T1000 (cell line): ENCODE measurements at places on chromosomes 6 and 20.

DNA sequence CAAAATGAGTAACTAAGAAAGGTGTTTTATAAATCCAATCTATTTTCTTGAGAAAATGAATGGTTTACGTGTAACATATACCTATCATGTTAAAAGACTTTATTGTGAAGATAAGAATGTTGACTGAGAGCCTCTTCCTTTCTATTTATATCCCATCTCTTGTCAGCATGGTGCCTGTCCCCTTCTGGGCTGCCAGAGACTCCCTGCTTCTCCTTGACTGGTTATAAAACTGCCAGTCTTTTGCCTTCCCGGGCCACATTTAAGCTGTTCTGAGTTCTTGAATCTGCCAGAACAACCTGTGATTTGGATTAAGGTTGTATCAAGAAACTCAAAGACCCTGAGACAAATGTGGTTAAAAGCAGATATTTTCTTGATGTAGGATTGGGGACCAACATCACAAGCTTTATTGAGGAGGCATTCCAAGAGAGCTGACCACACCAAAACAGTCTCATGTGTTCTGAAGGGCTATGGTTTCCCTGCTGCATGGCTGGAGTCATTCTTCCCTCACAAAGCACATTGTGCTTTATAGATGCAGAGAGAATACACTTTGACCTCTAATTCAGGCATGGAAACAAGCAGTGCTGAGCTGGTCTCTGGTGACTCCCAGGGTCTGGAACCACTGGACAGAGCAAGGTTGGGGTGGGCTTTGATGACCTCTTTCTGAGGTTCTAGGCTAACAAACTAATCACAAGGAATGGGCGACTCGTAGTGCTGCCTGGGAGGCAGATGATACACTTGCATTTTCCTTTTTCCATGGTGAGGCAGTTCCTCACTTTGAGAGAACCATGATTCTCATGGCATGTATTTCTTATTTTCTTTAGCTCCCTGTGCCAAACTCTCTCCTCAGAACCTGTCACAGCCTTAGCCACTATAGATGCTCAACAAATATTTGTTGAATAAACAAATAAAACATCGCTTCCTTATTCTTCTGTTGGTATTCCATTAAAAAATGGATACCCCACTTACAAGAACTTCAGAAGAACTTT is 205.0 kb upstream of the PREP start:
- no peak for DNase-seq

- peak; percentile 32 for DNase-seq
These were observed 46.6 kb downstream of the TPBG start for GRCh38 chr6:82410151-82410648.

DNA sequence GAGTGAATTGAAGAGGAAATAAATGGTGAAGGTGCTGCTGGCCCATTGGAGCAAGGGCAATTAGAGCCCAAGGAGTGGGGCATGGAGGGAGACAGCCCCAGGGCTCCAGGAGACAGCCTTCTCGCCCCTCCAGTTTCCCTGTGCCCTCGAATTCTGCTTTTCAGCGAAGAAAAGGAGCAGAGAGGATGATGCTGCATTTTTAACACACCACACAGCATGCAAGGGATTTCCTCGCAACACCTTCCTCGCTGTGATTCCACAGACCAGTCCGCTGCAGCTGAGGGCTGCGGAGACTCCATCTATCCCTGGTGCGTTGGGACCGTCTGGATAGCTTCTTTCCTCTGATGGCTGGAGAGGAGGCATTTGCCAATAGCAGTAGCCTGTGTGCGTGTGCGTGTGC is 41.7 kb downstream of the PTCHD4 start:
- no peak for DNase-seq

- no peak for DNase-seq
These were observed 287.7 kb upstream of the STXBP5 start for GRCh38 chr6:146916435-146917025.

DNA sequence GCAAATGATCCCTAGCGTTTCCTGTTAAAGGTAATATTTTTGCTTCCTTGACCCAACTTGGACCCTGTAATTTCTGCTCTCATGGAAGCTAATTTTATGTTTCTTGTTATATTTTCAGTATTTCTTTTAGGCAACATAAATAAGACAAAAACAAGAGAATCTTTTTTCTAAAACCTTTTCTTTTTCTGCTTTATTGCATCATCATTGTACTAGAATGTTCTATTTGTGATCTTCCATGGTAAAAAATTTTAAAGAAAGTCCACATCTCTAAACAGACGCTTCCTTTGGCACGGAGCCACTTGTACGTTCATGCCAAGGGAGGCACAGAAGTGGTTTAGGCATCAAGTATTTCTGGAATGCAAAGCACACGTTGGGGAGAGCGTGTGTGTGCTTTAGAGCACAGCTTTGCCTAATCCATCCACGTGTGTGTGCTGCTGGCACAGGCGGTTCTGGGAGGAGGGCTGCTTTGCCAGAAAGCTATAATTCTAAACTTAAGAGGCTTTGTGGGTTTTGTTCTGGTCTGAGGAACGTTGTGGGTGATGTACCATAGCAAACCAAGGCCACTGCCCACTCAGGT is 98.3 kb downstream of the SASH1 start:
- DNase-seq, result peak; percentile 64

DNA sequence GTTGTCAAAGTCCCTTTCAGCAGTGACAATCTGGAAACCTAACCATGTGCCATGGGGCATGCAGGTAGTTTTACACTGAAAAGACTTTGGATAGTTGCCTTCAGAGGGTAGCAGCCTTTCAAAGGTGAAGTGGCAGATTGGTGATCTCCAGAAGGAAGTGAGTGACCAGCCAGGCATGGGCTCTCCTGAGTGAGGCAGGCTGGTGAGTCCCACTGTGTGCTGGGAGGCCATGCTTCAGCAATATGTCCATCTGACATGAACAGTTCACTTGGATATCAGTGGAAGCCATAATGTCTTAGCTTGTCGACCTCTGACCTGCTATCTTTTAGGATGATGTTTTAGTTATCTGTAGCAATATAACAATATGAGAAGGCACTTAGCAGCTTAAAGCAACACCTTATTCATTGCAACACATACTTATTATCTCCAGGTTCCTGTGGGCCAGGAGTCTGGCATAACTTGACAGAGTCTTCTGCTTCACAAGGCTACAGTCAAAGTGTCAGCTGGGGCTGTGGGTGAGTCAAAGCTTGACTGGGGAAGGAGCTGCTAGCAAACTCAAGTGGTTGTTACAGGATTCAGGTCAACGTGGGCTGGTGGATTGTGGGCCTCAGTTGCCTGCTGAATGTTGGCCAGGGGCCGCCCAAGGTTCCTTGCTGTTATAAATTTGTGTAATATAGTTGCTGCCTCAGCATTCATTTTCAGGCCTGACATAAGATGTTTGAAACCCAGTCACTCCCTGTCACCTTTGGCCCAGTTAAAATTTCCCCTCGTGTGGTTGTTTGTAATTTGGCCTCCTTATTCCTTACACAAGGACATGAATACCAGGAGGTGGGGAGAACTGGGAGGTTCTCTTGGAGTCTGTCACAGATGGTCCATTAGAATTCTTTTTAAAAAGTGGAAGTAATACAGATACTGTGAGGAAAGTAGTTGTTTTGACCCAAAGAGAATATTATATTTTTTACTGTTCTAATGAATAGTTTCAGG is 100.2 kb downstream of the UST start:
- no peak for DNase-seq

GRCh38 chr6:133917781-133918180 is 28.9 kb downstream of the TCF21 start:
- DNase-seq, result no peak

GRCh38 chr6:149852881-149853280 is 11.3 kb downstream of the LRP11 start:
- DNase-seq, result no peak

GRCh38 chr20:1776681-1777475 is 118.3 kb upstream of the SIRPA start:
- DNase-seq, result peak; percentile 82

DNA sequence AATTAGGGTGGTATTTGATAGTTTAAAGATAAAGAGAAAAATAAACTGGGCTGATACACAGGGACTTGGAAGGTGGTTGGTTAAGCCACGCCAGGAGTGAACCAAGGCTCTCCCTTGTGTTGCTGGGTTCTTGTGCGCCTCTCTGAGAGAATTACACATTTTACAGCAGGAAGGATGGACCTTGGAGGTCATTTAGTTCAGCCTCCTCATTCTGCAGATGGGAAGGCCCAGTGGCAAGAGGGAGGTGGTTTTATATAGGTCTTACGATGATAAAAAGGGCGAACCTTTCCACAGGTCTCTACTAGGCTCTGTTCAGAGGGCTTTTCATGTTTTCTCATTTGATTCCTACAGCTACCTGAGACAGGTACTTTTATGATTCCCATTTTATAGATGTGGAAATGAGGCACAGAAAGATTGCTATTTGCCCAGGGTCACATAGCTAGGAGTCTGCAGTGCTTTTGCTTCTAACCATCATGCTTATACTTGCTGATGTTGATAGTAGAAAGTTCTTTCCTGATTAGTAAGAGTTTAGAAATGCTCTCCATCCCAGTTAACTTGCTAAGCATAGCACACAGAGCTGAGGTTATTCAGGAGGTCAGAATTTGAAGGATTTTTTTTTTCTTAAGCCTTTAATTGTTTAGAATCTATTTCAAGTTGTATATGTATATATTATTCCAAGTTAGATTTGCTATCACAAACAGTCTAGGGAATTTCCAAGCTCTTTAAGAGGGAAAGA is 12.8 kb downstream of the HIVEP1 start:
- DNase-seq, result no peak

- no peak for DNase-seq
These were observed 41.2 kb upstream of the DST start for GRCh38 chr6:56683882-56684281.

DNA sequence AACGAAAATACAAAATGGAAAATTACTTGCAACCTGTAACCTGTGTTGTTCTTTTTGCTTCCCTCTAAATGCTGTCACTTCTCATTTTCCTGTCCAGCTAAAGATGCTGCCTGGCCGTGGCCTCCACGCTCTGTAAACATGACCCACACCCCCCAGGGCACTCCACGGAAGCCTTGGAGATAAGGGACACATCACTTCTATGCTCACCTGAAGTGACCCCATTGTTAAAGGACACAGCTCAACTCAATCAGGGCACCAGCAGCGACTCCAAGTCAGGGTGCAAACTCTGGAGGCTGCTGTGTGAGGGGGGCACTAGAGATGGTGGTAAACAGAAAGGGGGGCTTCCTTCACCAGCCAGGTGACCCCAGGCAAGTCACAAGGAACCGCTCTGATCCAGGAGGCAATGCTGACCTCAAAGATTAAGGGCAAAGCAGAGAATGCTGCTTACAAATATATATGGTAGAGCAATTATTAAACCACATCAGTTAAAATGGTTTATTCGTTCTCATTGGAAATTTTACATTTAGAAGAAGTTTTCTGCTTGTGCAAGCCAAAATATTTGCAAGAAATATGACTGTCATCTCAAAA is 13.2 kb downstream of the DIDO1 start:
- DNase-seq, result no peak

GRCh38 chr20:59705651-59706399 is 101.5 kb downstream of the PHACTR3 start:
- DNase-seq, result no peak

DNA sequence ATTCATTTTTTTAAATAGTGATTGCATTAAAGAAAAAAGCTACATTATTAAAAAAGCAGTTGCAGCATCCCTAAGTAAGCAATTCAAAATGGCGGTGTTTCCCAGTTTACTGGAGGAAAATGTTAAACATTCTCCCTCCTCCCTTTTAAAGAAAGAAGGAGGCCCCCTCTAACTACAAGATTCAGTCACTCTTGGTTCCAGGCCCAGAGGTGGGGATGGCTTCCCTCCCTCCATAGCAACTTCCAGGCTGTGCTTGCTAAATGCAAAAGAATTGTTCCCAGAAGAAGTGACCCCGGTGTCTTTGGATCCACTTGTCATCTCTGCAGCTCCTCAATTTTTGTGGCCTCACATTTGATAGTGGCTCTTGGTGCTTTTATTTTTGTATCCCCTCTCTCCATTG is 165.9 kb downstream of the SOBP start:
- DNase-seq, result no peak

DNA sequence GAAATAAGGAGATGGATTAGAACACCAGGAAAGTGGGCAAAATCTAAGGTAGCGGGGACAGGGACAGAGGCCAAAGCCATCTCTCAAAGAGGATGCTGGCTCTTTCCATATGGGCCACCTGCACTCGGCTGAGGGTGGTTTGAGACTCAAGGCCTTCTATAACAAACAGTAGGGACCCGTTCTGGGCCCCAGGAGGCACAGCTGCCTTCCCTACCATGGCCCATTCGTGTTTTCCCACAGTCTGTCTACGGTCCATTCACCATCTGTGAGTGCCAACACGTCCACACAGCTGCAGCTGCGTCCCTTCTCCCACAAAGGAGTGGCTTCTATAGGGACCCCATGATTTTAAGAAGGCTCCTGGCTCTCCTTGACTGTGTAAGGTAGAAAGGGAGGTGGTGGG is 871 bp downstream of the BANF2 start:
- DNase-seq, result no peak

DNA sequence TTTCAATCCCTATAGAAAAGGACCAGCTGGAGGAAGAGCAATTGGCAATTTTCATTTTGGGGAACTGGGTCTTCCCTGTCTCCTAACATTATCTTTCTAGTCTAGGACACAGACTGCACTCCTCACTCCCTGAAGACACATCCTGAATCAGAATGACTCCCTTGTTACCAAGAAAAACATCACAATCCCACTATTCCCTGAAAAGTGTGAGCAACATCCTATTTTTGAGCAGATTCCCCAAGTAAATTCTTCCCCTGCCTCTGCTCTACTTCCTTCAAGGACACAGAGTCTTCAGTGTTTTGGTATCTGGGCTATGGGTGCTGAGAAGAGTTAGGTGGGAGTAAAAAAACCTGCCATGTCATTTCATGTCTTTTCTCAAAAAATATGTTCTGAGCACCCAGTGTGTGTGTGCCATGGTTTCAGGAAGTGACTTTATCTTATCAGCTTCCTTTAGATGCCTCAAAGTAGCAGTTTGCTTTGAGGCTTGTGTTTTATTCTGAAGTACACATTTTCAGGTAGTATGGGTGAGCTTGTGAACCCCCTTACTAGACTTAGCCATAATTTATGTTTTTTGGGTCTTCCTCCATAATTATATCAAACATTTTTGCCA is 12.4 kb downstream of the LAMA4 start:
- no peak for DNase-seq

DNA sequence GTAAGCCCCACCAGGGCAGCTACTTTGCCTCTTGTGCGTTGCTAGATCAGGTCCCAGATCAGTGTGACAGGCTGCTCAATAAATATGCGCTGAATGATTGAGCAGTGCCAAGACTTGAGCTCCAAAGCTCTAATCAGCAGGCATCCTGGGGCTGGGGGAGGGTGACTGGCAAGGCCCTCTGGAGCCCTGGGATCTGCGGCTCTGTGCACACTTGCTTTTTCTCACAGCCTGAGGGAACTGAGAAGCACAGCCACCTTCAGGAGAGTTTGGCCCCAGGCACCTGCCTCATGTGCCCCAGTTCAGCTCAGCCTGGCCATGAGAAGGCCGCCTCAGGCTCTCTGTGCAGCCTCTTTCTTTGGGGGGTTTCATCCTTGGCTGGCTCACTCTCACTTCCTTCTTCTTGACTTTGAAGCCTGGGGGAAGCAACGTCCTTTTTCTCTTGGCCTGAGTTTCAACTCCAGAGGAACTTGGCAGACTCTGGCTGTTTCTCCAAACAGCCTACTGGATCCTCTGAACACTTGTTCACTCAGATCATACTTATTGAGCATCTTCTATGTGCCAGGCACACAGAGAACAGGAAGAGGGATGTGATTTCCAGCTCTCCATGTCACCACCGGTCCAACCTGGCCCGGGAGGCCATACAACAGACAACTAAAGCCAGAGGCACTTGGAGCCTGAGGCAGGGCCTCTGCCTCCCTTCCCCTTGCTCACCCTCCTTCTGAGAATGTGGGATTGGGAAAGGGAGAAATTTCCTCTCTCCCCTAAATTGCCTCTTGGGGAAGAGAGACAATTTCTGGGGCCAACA is 114.0 kb downstream of the VEGFA start:
- DNase-seq, result no peak
